ENCODE measurements at places on chromosomes 1 and 21.

GRCh38 chr1:50231209-50231608 lies 122.5 kb downstream of the ELAVL4 start:
- DNase-seq = no peak

- DNase-seq = no peak
Observed at GRCh38 chr1:92822879-92823278, 9.0 kb upstream of the RPL5 start.

- DNase-seq = no peak
Observed at GRCh38 chr1:109467301-109467777, 993 bp downstream of the SYPL2 start.

DNA sequence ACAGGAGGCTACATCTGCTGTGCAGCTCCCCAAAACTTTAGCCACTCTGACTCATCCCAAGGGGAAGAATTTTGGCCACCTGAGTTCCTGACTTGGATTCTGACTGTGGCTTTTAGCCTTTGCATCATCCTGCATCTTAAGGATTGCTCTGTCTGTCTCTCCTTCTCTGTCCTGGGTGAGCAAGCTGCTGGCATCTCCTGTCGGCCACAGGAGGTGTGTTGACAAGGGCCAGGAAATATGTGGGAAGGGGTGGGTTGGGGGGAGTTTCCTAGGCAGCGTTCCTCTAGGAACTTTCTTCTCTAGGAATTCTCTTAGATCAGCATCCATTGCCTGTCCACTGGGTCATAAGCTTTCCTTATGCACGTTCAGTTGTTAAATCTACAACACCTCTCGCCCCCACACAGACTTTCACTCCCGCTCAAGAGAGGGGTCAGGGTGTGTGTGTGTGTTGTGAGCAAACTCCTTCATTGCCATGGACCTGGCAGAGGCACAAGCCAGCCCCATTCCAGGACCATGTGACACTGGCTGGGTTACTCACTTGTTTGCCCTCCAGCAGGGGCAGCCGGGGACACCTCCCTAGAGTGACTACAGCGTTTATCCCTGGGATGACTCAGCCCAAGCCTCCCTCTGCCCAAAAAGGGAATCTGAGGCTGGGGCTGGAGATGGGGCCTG lies 145.0 kb upstream of the DUSP10 start:
- DNase-seq = no peak

DNA sequence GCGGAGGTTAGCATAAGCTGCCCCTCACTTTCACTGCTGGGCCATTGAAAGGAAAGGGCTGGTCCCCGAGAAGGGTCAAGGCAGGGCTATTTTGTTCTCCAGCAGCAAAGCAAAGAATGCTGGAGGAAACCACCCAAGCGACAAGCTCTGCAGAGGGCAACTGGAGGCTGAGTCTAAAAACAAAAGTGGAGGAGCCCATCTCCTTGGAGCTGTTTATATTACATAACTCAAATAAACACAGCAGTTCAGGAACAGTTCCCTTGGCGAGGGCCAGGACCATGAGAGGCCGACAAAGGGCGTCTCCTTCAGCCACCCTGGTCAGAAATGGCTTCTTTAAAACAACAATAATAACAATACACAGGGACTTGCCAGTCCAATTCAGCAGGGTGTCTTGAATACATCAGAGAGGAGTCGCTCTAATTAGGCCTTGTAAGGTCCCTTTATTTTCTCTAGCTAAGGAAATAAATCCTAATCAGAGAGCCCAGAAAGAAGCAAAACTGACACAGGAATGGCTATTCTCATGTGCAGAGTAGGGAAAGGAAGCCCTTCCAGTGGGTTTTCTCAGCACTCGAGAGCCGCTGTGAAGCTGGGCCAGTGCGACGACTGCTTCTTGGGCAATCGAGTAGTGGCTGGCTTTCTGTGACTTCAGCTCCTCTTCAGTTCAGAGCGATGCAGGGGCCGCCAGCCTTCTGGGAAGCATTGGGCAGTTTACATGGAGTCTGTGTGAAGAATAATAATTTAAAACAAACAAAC lies 57.0 kb upstream of the TARBP1 start:
- DNase-seq = no peak

Data from activated gamma-delta T cell (primary cell).